Fibroblast of the conjunctiva (primary cell): ENCODE measurements at places on chromosomes 6 and 20.

DNA sequence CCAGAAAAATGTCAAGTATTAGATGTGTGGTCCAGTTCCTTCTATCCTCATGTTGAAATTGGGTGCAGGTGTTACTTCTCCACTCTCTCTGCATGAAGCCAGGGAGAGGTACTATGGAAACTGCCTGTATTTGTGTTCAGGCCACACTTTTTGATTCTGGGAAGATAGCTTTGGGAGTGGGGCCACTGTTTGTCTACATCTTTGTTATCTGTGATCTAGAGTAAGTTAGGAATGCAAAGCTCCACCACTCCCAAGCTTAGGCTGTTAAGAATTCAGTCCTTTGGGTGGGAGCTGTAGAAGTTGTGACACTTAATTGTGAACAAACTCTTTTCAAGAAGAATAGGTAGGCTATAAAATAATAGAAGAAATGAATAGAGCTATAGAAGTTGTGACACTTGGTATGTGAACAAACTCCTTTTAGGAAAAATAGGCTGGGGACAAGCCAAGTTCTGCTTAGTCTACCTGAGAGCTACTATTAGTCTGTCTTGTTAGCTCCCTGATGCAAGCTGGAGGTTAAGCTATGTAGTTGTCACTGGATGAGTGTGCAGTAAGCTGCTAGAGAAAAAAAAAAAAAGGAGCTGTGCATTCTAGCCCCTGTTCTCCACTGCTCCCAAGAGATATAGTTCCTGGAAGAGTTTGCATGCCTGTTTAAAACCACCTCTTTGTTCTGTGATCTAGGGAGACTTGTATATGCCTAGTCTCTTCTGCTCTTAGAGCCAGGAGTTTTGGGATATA, 7.1 kb upstream of the GFRAL start:
- no peak for DNase-seq

- no peak for DNase-seq
These were observed 6.4 kb downstream of the CEP43 start for GRCh38 chr6:167005350-167006159.

GRCh38 chr20:6081236-6081635, 27.4 kb upstream of the LRRN4 start:
- peak; percentile 42 for DNase-seq

DNA sequence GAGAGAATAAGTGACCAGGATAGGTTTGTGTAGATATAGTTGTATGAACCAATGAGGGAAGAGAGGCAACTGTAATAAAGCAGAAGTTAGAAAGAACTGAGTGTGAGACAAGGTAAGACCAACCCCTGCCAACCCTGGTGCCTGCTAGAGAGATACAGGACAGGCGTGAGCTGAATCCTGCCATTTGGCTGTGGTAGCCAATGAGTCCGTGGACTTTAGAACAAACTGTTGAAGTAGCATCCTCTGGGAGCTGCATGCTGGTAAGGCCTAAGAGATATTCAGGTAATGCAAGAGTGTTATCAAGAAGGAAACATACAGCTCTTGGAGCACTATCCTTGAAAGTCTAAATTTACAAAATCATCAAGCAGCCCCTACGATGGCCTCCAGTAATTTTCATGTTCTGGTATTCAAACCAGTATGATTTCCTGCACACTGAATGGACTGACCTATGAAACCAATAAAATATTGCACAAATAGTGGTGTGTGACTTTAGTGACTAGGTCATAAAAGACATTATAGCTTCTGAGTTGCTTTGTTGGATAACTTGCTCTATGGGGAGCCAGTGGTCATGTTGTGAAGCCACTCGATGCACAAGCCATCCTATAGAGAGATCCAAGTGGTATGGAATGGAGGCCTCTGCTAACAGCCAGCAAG, 24.0 kb downstream of the BTBD3 start:
- no peak for DNase-seq

DNA sequence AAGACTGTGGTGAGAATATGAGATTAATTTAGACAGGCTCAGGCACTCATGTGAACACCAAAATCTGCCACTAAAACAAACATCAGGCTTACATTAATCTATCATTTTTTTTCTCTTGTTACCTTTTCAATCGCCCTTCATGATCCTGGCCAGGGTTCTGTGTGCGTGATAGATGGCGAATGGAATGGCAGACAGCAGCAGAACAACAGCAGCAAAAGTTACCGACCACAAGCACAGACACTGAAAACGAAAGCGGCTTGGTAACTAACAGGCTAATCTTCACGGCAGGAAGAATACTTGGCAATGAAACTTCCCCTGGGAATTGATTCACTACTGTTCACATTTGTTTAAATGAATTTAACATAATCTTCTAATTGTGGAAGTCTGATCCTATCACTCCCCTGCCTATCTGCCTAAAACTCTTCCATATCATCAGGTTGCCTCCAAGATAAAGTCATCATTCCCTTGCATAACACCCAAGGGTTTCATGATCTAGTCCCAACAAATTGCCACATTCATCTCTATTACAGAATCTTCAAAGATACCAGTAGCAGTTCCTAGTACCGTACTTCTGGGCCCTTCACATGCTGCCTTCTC, 28.7 kb downstream of the PTPRK start:
- DNase-seq = peak; percentile 56

DNA sequence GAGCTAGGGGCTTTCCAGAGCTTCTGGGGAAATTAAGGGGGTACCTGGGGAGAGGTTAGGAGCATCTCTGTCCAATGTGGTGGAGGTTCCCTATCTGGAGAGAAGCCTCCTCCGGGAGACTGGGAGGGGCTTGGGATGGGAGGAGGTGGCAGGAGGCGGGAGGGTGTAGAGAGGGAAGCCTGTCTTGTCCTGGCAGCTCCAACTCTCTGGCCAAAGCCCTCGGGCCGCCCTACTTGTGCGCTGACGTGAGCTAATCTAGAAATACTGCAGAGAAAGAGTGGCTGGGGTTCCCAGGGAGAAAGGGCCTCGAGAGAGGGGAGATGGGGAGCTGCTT, 1.6 kb upstream of the SLC32A1 start:
- no peak for DNase-seq

GRCh38 chr20:34403908-34404307, 40.8 kb downstream of the ITCH start:
- DNase-seq = no peak

- no peak for DNase-seq
These were observed 20.6 kb downstream of the OLIG3 start for GRCh38 chr6:137473598-137473997.

DNA sequence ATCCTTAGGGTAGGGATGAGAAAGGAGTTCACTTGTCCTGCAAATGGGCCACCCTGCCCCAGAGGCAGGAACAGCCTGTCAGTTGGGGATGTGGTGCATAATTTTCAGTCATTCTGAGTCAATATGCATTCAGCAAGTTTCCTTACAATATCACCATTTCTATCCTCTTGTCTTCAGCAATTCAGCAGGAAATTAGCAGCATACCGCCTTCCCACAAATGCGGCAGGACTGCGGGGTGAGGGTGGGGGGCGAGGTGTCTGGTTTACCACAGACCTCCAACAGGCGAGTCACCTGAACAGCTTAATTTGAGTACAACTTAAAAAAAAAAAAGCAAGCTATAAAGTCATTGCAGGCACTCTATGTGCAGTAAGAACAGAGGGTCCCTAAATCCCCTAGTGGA, 126.8 kb downstream of the MAP3K7 start:
- DNase-seq = no peak

- no peak for DNase-seq
These were observed 38.4 kb downstream of the HS3ST5 start for GRCh38 chr6:114304304-114304887.

GRCh38 chr6:84074988-84075781, 41.6 kb downstream of the MRAP2 start:
- DNase-seq = no peak

DNA sequence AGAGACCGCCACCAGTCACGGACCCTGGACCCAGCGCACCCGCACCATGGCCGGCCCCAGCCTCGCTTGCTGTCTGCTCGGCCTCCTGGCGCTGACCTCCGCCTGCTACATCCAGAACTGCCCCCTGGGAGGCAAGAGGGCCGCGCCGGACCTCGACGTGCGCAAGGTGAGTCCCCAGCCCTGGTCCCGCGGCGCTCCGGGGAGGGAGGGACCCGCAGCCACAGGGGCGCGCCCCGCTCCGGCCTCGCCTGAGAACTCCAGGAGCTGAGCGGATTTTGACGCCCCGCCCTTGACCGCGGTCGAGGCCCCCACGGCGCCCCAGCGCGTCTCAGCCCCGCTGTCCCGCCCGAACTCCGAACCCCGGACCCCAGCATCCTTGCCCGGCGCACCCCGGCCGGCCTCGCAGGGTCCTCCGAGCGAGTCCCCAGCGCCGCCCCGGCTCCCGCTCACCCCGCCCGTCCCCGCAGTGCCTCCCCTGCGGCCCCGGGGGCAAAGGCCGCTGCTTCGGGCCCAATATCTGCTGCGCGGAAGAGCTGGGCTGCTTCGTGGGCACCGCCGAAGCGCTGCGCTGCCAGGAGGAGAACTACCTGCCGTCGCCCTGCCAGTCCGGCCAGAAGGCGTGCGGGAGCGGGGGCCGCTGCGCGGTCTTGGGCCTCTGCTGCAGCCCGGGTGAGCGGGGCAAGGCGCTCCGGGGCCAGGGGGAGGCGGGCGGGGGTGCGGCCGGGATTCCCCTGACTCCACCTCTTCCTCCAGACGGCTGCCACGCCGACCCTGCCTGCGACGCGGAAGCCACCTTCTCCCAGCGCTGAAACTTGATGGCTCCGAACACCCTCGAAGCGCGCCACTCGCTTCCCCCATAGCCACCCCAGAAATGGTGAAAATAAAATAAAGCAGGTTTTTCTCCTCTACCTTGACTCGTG, at the start of gene OXT:
Gene OXT (plus strand): TSS at position 11 of the 920 bp plus-strand sequence. CDS start 36 bp downstream, at position 47.
- DNase-seq = no peak

GRCh38 chr20:49591217-49591865, 23.4 kb upstream of the PTGIS start:
- DNase-seq = no peak

DNA sequence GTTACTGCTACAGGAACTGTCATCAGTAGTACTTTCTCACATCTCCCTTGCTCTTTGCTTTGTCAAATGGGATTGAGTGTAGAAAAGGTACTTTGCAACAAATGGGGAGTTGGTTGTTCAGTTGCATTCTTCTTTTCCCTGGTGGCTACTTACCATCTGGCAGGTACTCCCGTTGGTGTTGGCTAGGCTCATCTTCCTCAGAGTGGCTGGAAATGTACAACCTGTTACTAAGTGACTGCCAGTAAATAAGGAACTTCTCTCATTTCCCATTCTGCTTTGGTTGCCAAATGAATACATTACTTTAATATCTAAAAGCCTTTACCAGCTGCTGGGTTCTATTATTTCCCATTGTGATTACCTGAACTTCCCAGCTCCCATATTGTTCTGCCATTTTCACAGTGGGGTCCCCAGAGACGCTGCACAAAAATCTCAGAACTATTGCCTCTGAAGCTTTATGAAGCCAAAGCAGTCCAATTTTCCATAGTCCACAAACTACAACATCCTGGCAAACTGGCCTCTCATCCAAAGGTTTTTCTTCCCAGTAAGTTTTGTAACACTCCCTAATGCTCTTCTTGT, 229.7 kb upstream of the HTR1E start:
- no peak for DNase-seq

- peak; percentile 93 for DNase-seq
These were observed 1.7 kb downstream of the PPP1R10 start for GRCh38 chr6:30615219-30615957.

GRCh38 chr6:56657354-56657753, 14.7 kb upstream of the DST start:
- DNase-seq = no peak

GRCh38 chr6:107108201-107108890, 7.0 kb downstream of the BEND3 start:
- DNase-seq = no peak

- DNase-seq = no peak
These were observed 60.5 kb downstream of the HS3ST5 start for GRCh38 chr6:114282292-114282691.

DNA sequence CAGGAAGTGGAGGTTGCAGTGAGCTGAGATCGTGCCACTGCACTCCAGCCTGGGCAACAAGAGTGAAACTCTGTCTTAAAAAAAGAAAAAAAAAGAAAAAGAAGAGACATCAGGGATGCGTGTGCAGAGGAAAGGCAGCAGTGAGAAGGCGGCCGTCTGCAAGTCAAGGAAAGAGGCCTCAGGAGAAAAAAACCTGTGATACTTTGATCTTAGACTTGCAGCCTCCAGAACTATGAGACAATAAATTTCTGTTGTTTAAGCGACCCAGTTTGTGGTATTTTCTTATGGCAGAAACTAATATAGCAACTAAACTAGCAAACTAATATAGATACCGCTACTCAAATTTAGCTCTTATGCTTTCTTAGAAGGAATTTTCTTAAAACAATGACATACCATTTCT, 36.1 kb downstream of the FGD2 start:
- no peak for DNase-seq

GRCh38 chr20:58349570-58349969, 39.5 kb upstream of the VAPB start:
- peak; percentile 49 for DNase-seq

GRCh38 chr20:40282941-40283340, 406.1 kb downstream of the MAFB start:
- no peak for DNase-seq

DNA sequence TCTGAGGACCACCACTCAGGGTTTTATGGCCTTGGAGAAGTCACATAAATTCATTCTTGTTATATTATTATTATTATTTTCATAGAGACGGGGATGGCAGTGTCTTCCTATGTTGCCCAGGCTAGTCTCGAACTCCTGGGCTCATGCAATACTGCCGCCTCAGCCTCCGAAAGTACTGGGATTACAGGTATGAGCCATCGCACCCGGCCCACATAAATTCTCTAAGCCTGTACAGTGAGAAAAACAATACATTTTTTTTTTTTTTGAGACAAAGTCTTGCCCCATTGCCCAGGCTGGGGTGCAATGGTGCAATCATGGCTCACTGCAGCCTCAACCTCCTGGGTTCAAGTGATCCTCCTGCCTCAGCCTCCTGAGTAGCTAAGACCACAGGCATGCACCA, 753 bp upstream of the FASTKD5 start:
- no peak for DNase-seq

GRCh38 chr20:45934046-45934585, 367 bp upstream of the PCIF1 start:
- DNase-seq = no peak

DNA sequence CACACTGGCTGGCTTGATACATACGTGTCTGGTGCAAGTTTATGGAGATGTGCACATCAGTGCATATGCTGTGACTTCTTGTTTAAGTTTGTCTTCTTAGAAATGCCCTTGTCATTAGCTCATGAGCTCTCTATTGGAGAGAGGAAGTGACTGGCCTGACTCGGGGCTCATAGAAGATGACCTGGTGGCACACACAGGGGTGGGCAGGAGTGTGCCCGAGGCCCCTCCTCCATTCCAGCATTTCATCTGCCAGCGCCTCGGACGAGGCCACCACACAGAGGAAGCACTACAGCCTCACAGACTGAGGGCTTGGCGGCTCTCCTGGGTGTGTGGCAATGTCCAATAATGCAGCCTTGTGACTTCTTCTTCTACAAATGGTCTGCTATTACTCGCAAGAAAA, 109.7 kb downstream of the FAM120B start:
- no peak for DNase-seq

GRCh38 chr6:24951811-24952299, 16.1 kb upstream of the RIPOR2 start:
- DNase-seq = no peak

- no peak for DNase-seq
These were observed 46.4 kb downstream of the LRFN2 start for GRCh38 chr6:40540790-40541189.

- DNase-seq = no peak
These were observed 171.4 kb upstream of the SYNDIG1 start for GRCh38 chr20:24297993-24298392.

GRCh38 chr6:162198076-162198475, 529.5 kb downstream of the PRKN start:
- DNase-seq = no peak
